ENCODE measurements at places on chromosomes 12 and 14.

DNA sequence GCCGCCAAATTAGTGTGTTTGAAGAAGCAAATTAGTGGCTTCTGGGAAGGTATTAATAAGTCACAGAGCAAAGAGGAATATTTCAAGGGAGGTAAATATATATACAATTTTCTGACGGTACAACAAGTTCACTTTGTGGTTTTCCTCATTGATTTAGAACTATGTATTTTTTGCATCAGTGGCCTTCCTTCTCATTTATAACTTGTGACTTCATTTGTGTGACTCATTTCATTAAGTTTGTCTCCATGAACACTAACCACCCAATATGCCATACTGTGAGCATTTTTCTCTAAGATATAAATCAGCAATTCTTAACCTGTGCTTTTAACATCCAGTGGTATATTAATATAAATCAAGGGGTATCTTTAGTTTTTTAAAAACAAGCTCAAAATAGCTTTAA is 29.3 kb upstream of the ARHGAP5 start:
- no peak for DNase-seq

GRCh38 chr14:84409435-84409834 is 1120.5 kb upstream of the FLRT2 start:
- DNase-seq, result no peak

GRCh38 chr14:51369814-51370213 is 129.8 kb downstream of the TMX1 start:
- no peak for DNase-seq

GRCh38 chr12:58148405-58148804 is 207.0 kb downstream of the ATP23 start:
- DNase-seq, result no peak

GRCh38 chr12:40208707-40209446 is 15.9 kb upstream of the LRRK2 start:
- no peak for DNase-seq

DNA sequence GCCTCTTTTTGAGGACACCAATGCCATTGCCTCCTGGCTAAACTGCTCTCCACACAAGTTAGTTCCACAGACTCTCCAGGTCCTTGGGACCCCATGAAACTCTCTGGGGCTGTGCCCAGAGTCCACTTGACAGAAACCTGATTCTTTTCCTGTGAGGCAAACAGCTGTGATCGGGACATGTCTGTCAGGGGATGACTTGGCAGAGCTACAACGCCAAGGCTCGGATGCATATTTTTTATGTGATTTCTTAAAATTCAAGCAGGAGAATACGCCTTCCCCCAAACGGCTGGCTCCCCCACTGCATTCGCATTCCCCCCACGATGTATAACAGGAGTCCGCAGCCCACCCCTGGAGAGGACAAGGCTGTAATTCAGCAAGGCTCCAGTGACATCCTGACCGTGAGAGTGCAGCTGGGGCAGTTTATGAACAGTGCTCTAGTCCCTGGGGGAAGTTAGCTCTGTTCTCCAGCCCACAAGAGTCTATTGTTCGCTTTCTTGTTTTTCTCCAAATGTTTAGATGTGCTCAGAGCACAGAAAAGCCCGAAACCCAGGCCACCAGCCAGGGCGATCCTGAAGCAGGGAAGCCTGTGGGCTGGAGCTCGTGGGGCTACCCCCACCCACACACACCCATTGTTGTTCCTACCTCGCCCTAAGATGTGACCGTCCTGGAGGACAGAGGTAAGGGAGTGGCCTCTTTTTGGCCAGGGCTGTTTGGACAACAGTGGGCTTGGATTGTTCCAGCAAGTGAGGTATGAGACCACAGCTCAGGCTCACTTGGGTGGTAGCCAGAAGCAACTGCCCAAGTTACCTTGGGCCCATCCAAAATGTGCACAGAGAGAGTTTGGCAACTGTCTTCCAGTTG is 159.5 kb downstream of the ZFP36L1 start:
- DNase-seq, result no peak

DNA sequence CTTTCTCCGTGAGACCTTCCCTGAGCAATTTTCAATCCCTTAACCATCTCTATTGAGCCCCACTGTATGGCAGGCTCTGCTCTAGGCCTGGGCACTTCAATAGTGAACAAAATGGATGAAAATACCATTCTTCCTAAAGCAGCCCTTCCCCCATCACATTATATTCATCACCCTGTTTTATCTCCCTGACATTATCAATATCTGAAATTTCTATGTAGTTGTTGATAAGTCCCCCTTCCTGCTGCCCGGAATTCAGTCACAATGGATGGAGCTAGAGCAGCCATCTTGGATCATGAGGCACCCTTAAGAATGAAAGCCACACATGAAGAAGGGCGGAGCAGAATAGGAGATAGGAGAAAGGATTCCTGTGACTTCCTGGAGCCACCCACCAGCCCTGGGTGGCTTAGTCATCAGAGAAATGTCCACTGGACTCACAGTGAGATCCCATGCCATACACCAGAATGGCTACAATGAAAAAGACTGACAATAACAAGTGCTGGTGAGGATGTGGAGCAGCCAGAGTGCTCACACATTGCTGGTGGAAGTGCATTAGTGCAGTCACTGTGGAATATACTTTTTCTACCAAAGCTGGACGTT is 33.9 kb downstream of the SCARB1 start:
- no peak for DNase-seq

DNA sequence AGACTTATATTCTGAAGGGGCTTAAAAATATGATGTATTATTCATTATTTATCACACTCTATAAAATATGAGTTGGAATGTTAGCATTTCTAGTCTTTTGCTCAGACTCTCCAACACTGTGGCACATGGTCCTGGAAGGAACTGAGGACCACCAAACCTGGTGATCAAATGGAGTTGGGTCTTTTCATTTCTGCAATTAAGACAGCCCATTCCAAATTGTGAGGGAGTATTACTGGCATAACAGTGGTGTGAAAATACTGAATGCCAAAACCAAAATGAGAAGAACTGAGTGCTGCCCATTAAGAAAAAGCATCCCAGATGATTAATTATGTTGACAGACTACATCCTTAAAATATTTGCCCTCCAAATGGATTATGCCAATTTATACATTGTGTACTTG is 90.8 kb downstream of the NPAS3 start:
- no peak for DNase-seq

- DNase-seq, result no peak
Measured at GRCh38 chr12:117744418-117744817, 224.4 kb downstream of the KSR2 start.
